Tibial nerve (tissue), 4 donors: ENCODE measurements at places on chromosomes 4 and X.

GRCh38 chr4:6962211-6963041 is 52.8 kb downstream of the TBC1D14 start:
- no peak for DNase-seq

GRCh38 chrX:57380026-57380796 is 93.7 kb downstream of the FAAH2 start:
- DNase-seq = no peak

- DNase-seq = no peak
Observed at GRCh38 chr4:103375278-103375677, 177.1 kb upstream of the CENPE start.

DNA sequence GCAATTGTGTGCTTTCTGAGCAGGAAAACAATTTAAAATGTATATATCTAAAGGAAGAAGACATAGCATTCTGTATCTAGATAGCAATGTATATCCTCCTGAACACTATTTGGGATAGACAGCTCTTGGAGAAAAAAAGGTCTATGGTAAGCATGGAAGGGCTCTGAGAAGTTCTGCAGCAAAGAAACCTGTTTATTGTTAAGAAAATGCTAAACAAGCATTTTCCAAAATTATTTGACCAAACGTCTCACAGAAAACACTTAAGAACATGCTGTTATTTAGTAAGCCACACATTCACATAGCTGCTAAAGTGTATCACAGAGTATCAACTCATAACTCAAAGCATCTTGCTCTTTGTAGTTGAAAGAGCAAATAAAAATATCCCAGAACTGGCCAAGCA is 67.9 kb downstream of the SH3RF1 start:
- no peak for DNase-seq
